DMS 273 treated with DMSO at 0.1 percent for 48 hours (cell line): ENCODE measurements at places on chromosomes 16 and 17.

DNA sequence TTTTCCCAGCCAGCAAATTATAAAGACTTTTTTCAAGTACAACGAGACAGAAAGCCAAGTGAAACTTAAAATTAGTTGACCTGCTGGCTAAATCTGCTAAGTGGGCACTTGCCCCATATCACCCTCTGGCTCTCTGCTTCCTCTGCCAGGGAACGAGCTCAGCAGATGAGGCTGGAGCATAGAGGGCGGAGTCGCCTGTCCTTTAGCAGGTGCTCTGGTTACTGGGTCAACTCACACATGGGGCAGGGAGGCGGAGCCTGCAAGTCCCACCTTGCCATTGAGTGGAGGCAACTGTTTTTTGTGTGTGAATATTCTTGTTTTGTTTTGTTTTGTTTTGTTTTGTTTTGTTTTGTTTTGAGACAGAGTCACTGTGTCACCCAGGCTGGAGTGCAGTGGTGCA, 62.5 kb downstream of the EMP2 start:
- DNase-seq, result no peak

DNA sequence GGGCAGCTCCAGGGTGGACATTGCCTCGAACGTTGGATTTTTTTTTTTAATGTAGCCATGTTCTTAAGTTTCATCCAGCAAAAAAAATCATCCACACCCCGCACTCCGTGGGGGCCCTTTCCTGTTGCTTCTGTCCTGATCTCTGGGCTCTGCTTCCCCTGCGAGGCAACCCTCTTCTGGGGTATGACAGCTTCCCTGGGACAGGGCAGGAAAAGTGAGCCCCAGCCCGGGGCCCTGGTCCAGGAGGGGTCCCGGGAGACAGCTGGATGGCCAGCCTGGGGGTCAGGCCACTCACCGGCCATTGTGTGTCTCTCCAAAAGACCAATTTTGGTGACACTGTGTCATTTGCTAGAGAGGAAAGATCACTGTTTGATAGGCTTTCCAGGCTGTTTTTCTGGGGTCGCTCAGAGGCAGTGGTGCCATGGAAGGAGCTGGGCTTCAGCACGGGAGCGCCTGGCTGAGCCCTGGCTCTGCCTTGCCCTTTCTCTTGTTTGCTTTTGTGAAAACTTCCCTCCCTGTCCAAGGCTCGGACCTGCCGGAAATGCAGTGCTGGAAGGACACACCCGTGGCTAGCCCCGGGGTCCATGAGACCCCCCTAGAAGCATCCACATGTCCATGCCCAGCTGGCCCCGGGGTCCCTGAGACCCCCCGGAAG, 41.0 kb upstream of the CHMP6 start:
- no peak for DNase-seq

GRCh38 chr16:69179328-69180010, 7.5 kb upstream of the SNTB2 start:
- DNase-seq, result no peak

GRCh38 chr17:31556969-31557645, 165.6 kb downstream of the RAB11FIP4 start:
- no peak for DNase-seq

- no peak for DNase-seq
Observed at GRCh38 chr17:82648742-82649331, 593 bp upstream of the WDR45B start.

GRCh38 chr16:2095315-2095853, 40.3 kb downstream of the PKD1 start:
- DNase-seq, result no peak

GRCh38 chr17:16048811-16049449, 49.3 kb downstream of the TTC19 start:
- no peak for DNase-seq

GRCh38 chr16:20673071-20673806, 24.2 kb downstream of the ACSM1 start:
- no peak for DNase-seq

GRCh38 chr16:51408357-51408756, 257.3 kb upstream of the SALL1 start:
- no peak for DNase-seq

DNA sequence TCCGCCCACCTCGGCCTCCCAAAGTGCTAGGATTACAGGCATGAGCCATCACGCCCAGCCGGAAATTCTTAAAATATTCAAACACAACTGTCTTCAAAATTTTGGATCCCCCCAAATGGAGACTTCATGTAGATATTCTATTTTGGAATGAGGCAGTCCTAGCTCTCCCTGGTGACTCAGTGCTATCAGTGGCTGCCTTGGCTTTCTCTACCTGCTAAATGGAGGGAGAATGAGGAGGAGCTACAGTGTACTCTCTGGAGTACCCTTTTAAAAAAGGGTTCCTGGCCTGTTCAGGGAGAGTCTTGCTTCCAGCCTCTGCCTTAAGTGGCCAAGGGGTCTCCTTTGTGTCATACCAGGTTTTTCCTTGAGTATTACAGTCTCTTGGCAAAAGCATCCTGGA, 10.8 kb downstream of the ALKBH5 start:
- DNase-seq, result no peak

- DNase-seq, result no peak
Observed at GRCh38 chr16:50862818-50863643, 121.1 kb downstream of the CYLD start.

GRCh38 chr16:80509872-80510271, 30.9 kb upstream of the DYNLRB2 start:
- no peak for DNase-seq

GRCh38 chr17:27283060-27283459, 10.9 kb upstream of the WSB1 start:
- DNase-seq, result no peak

DNA sequence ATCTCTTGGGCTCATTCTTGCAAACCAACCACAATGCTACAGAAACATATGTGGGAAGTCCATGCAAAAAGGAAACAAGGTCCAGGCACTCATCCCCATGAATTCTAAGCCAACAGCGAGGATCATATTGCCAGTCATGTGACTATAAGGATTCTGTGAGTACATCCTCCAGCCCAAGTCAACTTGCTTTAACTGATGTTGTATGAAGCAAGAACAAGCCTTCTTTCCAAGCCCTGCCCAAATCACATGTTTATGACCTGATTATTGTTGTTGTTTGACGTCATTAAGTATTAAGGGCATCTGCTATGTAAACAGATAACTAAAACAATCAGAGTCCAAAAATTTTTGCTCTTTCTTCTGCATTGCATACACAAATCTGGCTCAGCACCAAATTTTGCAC, 78.2 kb upstream of the MON1B start:
- DNase-seq, result no peak

GRCh38 chr16:72665701-72666100, 382.2 kb downstream of the ZFHX3 start:
- no peak for DNase-seq

- no peak for DNase-seq
Observed at GRCh38 chr17:55606488-55606815, 95.2 kb upstream of the SMIM36 start.

GRCh38 chr16:78916928-78917545, 683.5 kb downstream of the MAF start:
- DNase-seq, result no peak

DNA sequence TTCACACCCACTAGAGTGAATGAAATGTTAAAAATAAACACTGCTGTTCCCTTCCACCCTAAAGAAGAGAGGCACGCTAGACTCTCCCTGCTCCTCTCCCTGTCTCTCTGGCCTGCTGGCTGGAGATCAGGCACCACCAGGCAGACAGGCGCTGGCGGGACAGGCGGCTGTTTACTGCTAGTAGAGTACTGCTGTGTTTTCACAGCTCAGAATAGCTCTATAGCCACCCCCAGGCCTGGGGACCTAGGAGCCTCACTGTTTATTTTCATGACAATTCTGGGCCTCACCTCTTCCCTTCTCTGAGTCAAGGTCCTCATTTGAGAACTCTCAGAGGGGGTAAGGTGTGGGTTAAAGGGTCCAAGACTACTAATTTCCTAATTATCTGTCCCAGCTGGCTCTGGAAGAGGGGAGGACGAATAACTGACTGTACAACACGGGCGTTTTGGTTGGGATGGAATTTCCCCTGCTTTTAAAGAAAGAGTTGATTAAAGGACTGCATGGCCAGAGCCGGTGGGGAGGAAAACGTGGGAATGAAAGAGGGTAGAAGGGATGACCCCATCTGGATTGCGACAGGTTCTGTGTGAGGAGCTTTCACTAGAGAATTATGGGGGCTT, 9.0 kb upstream of the G6PC1 start:
- DNase-seq, result no peak

- no peak for DNase-seq
Observed at GRCh38 chr16:51655249-51655648, 504.2 kb upstream of the SALL1 start.

DNA sequence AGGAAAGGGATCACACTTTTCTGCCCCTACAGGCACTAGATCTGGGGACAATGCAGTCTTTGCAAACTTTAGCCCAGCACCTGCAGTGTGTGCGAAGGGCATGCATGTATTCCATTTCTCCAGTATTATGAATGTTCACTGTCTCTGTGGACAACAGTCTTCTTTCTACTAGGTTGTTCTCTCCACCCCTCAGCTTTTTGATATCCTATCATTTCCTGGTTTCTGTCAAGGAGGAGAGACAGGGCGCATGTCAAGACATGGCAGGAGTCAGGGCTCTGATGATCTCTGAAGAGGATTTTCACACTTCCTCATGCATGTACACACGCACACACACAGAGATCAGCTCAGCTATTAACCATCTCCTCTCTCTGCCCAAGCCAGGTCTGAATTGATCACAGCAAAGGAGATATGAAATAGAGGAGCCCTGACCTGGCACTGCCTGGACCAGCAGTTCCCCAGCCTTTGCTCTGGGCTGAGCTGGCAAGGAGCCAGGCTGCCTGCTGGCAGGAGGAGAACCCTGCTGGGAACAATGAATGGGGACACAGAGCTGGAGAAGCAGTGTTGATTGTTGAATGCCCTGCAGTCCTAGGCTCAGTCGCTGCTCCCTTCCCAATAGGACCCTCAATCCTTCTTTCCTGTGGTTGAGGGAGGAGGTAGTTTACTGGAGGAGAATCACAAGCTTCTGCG, 2.6 kb downstream of the GPR179 start:
- DNase-seq, result no peak

DNA sequence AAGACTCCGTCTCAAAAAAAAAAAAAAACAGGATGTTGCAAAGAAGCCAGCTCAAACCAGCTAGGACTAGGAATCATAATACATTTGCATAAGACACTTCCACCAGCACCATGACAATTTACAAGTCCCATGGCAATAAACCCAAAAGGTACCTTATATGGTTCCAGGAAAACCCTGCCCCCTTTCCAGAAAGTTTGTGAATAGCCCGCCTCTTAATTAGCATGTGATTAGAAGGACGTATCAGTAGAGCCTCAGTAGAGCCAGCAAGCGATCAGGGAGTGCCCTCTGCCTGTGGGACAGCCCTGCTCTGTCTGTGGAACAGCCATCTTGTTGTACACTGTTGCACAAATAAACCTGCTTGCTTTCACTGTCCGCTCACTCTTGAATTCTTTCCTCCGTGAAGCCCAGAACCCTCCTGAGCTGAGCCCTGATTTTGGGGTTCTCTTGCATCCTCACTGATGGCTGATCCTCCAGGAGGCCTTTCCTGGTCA, 14.0 kb downstream of the NUPR1 start:
- DNase-seq, result no peak

GRCh38 chr17:52410781-52411180, 252.3 kb upstream of the CA10 start:
- no peak for DNase-seq

- no peak for DNase-seq
Observed at GRCh38 chr16:68279726-68280558, 15.6 kb downstream of the SLC7A6 start.

GRCh38 chr17:62644487-62645173, 17.2 kb downstream of the MRC2 start:
- DNase-seq, result no peak

DNA sequence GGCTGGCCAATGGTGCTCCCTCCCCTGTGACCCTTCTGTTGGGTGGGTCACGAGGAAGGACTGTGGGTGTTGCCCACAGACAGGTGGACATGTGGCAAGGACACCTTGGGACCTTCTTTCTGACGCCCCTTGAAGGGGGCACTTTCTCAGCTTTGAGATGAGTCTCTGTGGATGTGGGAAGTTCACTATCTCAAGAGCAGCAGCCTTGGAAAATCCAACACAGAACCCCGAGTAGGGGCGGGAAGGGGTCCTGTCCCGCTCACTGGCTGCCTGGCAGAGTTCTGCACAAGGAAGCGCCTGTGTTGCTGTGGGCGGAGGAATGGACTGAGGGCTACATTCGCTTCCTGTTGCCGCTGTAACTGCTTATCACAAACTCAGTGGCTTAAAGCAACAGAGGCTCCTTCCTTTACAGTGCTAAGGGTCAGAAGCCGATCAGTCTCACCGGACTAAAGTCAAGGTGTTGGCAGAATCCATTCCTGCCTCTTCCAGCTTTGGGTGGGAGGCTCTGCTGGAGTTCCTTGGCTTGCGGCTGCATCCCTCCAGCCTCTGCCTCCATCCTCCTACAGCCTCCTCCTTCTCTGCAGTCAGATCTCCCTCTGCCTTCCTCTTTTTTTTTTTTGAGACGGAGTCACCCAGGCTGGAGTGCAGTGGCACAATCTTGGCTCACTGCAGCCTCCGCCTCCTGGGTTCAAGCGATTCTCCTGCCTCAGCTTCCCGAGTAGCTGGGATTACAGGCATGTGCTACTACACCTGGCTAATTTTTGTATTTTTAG, 305.2 kb downstream of the SEC14L1 start:
- no peak for DNase-seq

GRCh38 chr16:13436641-13437412, 483.1 kb upstream of the ERCC4 start:
- DNase-seq, result no peak

DNA sequence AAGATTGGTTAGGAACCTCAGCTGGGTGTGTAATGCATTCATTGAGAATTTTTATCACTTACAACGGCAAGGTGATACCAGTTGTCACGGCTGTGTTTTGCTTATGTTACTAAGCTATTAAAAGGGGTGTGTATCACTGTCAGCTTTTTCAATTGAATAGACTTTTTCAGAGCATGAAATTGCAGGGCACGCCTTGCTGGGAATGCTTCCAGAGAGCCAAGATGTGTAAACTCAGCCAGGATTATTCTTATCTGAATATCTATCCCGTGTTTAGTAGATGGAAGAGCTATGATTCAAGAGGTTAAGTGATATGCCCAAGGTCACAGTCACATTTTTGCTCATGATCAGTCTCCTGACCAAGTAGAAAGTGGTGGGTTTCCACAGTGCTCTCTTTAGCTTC, 6.6 kb upstream of the TEKT3 start:
- no peak for DNase-seq

DNA sequence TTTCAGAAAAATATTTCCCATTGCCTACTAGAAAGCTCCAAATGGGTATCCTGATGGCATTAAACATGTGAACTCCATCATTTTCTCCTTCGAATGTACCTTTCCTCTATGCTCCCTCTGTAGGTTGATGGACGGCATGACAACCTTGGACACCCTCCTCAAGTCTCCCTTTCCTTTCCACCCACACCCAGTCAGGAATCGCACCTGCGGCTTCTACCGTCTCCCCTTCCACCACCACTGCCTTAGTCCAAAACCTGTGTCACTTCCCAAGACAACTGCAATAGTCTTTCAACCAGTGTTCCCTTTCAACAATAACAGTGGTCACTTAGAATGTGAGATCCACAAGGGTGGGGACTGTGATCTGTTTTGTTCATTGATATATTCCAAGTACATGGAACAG, 233.1 kb upstream of the AXIN2 start:
- peak; percentile 5 for DNase-seq

- DNase-seq, result no peak
Observed at GRCh38 chr17:43645765-43646481, 15.8 kb downstream of the MEOX1 start.
